ENCODE measurements at places on chromosomes 12 and 14.

DNA sequence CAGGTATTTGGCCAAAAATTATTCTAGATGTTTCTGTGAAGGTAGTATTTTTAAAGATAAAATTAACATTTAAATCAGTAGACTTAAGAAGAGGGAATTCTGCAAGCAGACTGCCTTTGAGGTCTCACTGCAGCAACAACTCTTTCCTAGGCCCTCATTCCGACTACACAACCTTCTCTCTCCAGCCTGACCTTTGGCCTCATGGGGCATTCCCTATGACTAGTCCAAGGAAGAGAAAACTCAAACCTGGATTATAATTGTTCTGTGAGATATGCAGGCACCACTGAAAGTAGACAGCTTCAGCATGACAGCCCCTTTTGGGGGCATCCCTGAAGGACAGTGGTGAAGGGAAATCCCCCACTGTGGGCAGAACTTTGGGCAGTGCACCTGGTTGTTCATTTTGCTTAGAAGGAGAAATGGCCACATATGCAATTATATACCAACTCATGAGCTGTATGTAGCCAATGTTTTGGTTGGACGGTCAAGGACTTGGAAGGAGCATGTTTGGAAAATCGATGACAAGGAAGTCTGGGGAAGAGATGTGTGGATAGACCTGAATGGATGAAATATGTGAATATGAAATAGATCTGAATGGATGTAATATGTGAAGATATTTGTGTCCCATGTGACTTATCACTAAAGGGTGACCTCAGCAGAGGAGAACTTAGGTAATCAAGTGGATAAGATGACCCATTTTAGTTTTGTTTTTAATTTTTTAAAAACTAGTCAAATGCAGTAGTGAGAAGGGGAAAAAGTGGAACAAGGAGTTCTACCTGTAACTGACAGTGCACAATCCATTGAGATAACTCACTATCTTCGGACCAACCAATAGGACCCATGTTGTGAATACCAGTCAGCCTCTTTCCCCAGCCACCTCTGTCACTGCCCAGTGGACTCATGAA is 233.3 kb upstream of the FOXN3 start:
- DNase-seq, result peak; percentile 27

- no peak for DNase-seq
These were observed 579 bp upstream of the RNASE1 start for GRCh38 chr14:20803223-20803622.

- no peak for DNase-seq
These were observed 40.7 kb downstream of the STK38L start for GRCh38 chr12:27284751-27285150.

GRCh38 chr12:116380108-116380507 is 102.6 kb upstream of the MED13L start:
- DNase-seq, result no peak

- no peak for DNase-seq
These were observed at the start of gene CD163L1 for GRCh38 chr12:7444076-7444475. Gene CD163L1, minus strand, starts transcription at chr12:7444153. Its CDS starts 26 bp downstream, at chr12:7444127.

DNA sequence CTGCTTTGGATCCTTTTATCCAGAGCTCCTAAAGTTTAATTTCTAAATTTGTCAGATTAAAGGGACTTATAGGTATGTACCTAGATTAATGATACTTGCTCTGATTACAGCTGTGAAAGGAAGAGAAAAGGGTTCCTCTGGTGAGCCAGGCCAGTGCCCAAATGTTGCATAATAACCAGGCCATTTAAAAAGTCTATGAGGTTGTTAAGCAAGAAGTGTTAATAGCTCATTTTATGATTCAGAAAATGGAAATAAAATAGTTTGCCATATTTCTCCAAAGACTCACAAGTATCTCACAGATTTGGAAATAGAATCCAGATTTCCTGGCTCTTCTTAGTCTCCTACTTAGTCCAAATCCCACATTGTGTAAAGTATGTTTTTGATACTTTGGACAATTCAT is 67.6 kb downstream of the SLC38A6 start:
- DNase-seq, result no peak

- DNase-seq, result no peak
These were observed 34.0 kb upstream of the CAPRIN2 start for GRCh38 chr12:30788754-30789153.

DNA sequence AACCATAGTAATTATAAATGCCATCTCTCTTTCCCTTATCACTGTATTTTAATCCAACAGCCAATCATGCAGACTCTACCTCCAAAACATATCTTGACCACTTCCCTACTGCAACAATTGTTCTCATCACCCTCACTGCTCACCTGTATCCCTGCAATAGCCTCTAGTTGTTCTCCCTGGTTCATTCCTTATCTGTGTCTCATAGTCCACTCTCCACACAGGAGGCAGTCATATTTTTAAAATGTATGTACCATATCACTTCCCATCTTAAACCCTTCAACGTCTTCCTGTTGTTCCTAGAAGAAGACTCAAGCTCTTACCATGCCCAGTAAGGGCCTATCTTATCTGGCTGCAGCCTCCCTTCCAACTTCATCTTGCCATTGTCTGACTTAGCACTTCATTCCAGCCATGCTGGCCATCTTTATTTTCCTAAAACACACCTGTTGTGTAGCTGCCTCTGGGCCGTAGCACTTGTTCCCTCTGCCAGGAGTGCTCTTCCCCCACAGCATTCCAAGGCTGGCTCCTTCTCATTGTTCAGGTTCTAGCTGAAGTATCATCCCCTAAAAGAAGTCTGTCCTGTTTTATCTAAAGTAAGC is 27.8 kb upstream of the BHLHE41 start:
- DNase-seq, result no peak

GRCh38 chr12:71755146-71755892 is 656 bp downstream of the RAB21 start:
- peak; percentile 73 for DNase-seq

GRCh38 chr12:88413646-88414045 is 166.6 kb downstream of the KITLG start:
- no peak for DNase-seq

GRCh38 chr12:123732251-123732650 is 20.1 kb downstream of the ATP6V0A2 start:
- DNase-seq, result no peak

GRCh38 chr14:67943947-67944346 is 124.4 kb downstream of the RAD51B start:
- peak; percentile 45 for DNase-seq

GRCh38 chr14:50099335-50099734 is 17.0 kb downstream of the VCPKMT start:
- DNase-seq, result no peak

GRCh38 chr12:94228488-94228907 is 80.1 kb downstream of the PLXNC1 start:
- DNase-seq, result no peak

DNA sequence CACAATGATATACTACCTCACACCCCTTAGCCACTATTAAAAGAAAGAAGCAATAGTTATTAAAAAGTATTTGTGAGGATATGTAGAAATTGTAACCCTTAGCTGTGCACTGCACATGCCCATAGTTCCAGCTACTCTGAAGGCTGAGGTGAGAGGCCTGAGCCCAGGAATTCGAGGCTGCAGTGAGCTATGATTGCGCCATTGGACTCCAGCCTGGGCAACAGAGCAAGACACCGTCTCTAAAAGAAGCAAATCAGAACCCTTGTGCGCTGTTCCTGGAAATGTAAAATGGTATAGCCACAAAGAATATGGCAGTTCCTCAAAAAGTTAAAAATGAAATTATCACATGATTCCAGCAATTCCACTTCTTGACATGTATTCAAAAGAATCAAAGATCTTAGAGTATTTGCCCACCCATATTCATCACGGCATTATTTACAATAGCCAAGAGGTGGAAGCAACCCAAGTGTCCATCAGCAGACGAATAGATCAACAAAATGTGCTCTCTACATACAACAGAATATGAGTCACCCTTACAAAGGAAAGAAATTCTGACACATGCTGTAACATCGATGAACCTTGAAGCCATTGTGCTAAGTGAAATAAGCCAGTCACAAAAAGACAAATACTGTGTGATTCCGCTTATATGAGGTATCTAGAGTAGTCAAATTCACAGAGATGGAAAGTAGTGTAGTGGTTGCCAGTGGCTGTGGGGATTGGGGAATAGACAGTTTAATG is 23.7 kb upstream of the YLPM1 start:
- DNase-seq, result no peak

GRCh38 chr12:114834621-114835020 is 150.6 kb upstream of the TBX3 start:
- no peak for DNase-seq

- no peak for DNase-seq
These were observed 109.0 kb downstream of the NCOR2 start for GRCh38 chr12:124458220-124458991.

DNA sequence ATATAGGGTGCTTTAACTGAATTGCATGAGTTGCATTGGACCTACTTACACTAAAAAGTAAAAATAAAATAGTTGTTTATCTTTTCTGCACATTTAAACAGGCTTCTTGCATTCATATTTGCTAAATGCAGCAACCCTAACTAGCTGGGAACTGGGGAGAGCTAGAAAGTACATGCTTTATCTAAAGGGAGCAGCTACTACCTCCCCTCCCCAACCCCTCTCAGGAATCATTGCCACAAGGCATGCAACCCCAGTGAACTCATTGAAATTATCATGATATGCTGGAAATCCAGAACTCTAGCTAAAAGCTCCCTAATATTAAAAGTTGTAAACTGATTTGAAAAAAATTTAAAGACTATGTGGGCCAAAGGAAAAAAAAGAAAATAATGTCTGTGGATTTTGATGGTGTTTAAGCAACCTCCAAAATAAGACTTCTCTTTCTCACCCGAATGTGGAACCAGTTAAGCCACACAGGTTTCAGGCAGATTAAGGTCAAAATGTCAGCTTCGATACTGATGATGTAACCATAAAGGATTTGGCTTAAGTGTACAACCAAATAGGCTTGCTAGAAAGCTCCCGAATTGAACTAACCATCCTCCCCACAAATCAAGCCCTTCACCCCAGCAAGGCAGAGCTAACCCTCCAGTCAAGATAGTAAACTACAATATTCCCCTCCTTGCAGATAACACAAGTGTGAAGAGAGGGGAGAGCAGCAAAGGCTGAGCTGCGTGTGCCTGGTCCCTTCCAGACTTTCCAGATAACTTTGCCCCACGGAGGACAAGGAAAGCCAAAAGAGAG is 13.8 kb upstream of the POC1B start:
- no peak for DNase-seq

GRCh38 chr12:93341409-93342049 is 36.2 kb upstream of the NUDT4 start:
- DNase-seq, result no peak

- DNase-seq, result no peak
These were observed 154.9 kb upstream of the PLEKHG7 start for GRCh38 chr12:92547906-92548305.

- no peak for DNase-seq
These were observed 27.8 kb downstream of the FBRSL1 start for GRCh38 chr12:132517740-132518100.

DNA sequence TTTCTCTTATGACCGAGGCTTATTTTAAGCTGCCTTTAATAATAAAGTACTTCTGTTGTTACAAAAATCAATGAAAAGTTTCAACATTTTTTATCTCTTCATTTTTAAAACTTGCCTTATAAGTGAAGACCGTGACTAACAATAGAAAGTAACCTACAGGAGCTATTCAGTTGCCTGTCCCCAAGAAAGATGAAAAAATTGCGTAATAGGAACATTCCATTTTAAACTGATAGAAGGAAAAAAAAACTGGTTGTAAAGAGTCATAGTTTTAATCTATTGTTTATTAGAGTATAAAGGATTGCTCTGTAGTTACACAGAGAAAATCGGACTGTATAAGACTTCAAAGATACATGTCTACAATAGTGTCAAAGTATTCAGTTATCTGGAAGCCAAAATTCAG is 83.3 kb downstream of the DAAM1 start:
- DNase-seq, result no peak

DNA sequence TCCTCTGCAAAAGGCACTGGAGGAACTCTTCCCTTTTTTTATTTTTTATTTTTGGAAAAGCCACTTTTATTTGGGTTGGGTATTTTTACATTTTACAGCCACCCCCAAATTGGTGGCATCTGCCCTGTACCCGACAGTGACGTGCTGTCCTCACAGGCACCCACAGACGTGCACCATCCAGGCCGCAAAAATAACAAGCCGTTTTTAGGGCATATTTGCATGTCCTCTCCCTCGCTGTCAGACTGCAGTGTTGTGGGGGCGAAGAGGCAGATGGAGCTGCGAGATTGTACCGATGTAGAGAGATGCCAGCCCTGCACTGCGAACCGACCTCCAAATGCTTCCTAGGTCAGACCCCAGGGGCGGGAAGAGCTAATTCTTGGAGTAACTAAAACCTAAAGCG is 12.2 kb downstream of the JDP2 start:
- DNase-seq, result no peak

GRCh38 chr12:32841061-32841460 is 55.5 kb downstream of the PKP2 start:
- DNase-seq, result no peak

GRCh38 chr12:112537710-112538396 is 119.1 kb downstream of the PTPN11 start:
- DNase-seq, result no peak

DNA sequence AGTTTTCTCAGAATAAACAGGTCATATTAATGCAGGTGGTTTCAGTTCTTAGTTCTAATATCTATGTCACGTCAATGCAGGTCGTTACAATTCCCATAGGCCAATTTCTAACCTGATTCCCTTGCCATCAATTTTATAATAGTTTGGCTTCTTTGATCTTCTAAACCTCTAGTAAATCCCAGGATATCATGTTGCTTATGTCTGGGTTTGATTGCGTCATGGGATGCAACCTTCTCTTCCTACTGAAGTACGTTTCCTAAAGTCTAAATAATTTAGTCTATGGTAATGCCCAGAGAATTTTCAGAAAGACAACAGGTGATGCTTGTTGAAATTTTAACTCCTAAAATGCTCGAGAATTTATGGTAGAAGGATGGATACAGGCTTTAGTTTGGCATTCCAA is 19.2 kb downstream of the TAS2R7 start:
- no peak for DNase-seq

GRCh38 chr14:91893007-91893406 is 25.7 kb upstream of the TC2N start:
- no peak for DNase-seq

DNA sequence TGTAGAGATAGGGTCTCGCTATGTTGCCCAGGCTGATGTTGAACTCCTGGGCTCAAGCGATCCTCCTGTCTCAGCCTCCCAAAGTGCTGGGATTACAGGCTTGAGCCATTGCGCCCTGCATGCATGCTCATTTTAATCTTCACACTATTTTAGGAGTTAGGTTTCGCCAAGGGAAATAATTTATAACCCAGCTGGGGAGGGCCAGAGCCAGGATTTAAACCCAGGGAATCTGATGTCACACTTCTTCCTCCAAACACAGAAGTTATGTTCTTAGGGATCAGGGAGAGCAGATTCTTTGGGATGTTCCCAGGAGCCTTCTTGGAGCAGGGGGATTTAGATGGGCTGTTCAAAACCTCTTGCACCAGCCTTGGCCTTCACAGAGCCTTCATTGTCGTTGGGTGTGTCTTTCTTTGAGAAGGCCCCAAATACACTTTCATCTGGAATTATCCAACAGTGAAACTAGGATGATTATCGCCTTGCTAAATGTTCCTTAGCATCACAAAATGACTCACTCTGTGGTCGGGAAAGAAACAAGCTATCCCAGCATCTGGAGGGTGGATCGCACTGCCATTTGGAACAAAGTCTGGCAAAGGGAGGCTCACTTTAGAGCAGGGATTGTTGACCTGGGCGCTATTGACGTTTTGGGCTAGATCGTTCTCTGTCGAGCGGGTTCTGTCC is 8.2 kb upstream of the PPP1CC start:
- DNase-seq, result no peak

- no peak for DNase-seq
These were observed 72.7 kb downstream of the DYRK2 start for GRCh38 chr12:67721248-67721647.

- DNase-seq, result no peak
These were observed 146.3 kb upstream of the ATF7IP start for GRCh38 chr12:14219156-14219555.

GRCh38 chr12:126487431-126487980 is 1422.3 kb downstream of the AACS start:
- no peak for DNase-seq
